ENCODE measurements at places on chromosomes 1 and 21. TPM values are rescaled to one million over a fixed set of nuclear protein-coding genes. Genes with fewer than 3 reads are reported as not detected.

Gene ZNF678
- polyA plus RNA-seq, result 2.4 TPM

DNA sequence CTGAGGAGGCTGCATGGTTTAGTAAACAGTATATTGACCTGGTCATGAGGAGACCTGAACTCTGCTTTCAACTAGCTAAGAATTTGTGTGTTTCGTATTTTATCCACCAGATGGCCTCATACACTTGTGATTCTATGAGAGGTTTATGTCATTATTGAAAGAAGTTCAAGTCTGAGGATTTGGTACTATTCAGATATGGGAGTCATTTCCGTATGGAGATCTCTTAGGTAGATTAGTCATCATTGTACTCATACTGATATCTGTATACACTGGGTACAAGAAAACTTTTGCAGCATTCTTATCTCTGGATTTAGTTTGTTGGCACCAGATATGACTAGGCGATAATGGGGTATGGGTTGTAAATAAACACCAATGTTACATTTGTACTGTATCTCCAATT, 26.6 kb downstream of the ATF6 start:
- peak; percentile 69 for DNase-seq

GRCh38 chr1:215376544-215377264, 190.4 kb upstream of the KCTD3 start:
- no peak for DNase-seq

GRCh38 chr1:235074523-235075047, 54.1 kb downstream of the TOMM20 start:
- DNase-seq, result peak; percentile 4

Gene CYP4Z1
- polyA plus RNA-seq, result not detected

- no peak for DNase-seq
Observed at GRCh38 chr1:101116006-101116405, 90.4 kb upstream of the DPH5 start.

DNA sequence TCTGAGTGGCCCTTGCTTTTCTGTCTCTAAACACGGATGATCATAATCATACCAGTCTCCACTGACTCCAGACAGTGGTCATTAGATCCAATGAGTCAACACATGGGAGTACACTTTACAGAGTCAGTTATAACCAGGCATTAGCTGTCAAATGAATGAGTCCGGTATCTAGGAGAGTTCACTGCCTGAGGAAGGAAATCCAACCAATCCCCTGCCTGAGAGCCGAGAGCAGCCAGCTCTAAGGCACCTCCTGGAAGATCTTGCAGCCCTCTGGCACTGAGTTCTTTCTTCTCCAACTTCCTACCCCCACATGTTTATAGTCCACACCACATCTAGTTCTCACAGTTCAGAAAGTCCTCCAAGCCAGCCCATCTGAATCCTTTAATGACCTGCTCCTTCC, 29.4 kb upstream of the RBM15 start:
- no peak for DNase-seq

Gene SMCP
- not detected for polyA plus RNA-seq

- no peak for DNase-seq
Observed at GRCh38 chr21:42660118-42660470, 6.7 kb downstream of the PDE9A start.

DNA sequence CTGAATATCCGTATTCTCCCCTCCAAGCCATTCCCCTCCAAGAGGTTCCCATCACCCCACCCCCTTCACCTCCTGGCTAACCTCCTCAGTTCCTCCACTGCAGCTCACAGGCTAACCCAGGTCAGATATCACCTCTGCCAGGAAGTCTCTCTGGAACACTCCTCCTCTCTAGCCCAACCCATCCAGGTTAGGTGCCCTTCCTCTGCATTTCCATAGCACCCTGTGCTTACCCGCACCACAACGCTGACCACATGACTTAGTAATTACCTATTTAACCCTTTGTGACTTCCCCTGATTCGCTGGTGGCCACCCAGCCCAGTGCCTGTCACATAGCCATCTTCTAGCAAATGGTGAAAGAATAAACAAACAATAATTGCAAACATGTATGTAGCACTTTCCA, 49.5 kb upstream of the IFFO2 start:
- no peak for DNase-seq

- DNase-seq, result no peak
Observed at GRCh38 chr1:162080472-162081015, 11.1 kb downstream of the NOS1AP start.

DNA sequence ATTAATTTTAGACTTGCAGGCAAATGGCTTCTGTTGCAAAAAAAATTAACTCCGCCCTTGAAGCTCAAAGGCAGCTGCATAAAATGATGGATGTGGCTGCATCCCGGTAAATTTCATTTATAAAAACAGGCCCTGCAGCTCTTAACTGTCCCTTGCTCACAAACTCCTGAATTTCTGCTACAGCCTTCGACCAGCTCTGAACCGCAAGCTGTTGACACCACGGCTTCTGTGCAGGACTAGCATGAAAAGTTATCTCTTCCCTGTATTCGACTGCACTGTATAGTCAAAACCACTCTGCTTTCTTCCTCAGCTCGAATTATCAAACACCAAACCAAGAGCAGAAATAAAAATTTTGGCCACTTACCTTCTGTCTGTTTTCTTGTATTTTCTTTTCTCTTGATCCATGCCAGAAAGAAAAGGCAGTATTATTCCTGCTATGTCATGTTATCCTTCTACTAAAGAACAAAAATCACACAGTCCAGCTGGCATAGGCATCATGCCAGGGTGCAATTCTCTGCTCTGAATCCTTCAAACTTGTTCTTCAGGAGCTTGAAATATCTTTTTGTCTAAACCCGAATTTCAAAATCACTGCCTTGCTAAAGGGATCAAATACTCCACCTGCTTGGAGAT, 195.5 kb upstream of the NCAM2 start:
- no peak for DNase-seq

DNA sequence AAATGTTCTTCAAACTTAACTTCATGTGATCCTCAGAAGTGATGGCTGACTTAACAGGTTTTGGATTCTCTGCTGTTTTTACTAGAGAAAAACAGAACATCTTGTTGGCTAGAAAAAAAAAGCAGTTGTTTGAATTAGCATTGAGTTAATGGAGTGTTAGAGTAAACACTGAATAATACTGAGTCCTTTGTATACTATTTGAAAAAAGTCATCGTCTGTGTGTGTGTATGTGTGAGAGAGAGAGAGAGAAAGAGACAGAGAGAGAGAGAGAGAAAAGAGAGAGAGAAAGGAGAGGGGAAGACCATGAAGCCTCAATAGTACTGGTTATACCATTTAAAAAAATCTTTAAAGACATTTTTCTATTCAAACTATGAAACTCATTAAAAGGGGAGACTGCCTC, 10.4 kb downstream of the ZNF697 start:
- no peak for DNase-seq

- DNase-seq, result no peak
Observed at GRCh38 chr1:56901716-56902115, 47.1 kb downstream of the C8A start.

DNA sequence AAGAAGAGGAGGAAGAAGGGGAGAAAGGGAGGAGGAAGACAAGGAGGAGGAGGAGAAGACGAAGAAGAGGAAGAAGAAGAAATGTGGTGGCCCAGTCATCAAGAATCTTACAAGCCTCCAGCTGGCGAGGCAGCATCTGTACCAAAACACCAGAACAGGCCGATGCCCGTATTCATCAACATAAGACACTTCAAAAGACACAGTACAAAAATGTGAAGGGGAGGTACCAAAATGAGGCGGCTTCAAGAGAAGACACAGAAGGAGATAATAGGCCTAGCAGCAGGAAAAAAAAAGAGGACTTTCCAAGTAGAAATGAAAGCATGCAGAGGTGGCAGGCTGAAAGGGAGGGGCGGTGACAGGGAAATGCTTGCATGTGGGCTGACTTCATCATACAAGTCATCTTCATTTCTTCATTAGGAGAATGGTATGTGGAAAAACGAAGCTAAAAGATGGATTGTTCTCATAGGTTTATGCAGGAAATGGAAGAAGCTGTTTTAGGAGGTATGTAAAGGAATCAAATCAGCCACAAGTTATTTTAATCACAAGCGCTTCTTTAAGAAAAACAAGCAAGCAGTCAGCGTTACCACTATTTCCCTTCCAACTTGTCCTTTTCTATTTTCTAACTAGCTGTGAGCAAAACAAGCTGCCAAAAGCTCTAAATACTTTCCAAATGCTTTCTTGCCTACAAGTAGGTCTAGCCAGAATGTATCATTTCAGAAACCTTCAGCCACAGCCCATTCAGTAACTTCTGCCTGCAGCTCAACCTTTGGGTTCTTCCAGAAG, 192.3 kb downstream of the SLC45A1 start:
- DNase-seq, result peak; percentile 55

GRCh38 chr1:101709721-101710120, 287.0 kb downstream of the OLFM3 start:
- DNase-seq, result no peak

Gene INKA2
- not detected for polyA plus RNA-seq

GRCh38 chr1:41880261-41880660, 38.5 kb downstream of the HIVEP3 start:
- DNase-seq, result no peak

Gene KHDRBS1
- 97.1 TPM for polyA plus RNA-seq

Gene LDLRAD1
- polyA plus RNA-seq, result not detected

- no peak for DNase-seq
Observed at GRCh38 chr1:29549001-29549400, 312.7 kb downstream of the PTPRU start.

DNA sequence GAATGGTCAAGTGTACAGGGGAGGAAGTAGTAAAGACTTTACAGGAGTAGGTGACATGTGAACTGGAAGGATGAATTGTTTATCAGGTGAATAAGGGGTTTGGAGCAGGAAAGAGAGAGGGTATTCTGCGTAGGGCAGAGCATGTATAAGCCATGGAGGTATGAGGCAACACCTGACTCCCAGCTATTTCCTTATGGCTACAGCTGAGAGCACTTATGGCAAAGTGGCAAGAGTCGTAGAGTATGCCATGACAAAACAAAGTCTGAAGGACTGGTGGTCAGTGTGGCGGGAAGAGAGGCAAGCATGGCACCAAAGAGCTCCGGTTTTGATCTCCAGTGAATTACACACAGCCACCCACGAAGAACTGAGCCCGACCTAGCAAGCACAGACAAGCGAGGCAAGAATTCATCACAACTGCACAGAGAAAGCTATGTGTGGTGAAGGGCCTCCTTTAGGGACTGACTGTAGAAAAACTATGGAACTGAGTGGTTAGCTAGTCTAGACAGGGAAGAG, 9.0 kb upstream of the ELOVL1 start:
- DNase-seq, result no peak

- DNase-seq, result no peak
Observed at GRCh38 chr1:205020466-205020865, 22.5 kb upstream of the CNTN2 start.

- no peak for DNase-seq
Observed at GRCh38 chr21:42503711-42504110, 7.7 kb upstream of the RSPH1 start.

Gene MAB21L3
- polyA plus RNA-seq, result not detected

- DNase-seq, result no peak
Observed at GRCh38 chr1:91891969-91892368, 6.0 kb upstream of the TGFBR3 start.

DNA sequence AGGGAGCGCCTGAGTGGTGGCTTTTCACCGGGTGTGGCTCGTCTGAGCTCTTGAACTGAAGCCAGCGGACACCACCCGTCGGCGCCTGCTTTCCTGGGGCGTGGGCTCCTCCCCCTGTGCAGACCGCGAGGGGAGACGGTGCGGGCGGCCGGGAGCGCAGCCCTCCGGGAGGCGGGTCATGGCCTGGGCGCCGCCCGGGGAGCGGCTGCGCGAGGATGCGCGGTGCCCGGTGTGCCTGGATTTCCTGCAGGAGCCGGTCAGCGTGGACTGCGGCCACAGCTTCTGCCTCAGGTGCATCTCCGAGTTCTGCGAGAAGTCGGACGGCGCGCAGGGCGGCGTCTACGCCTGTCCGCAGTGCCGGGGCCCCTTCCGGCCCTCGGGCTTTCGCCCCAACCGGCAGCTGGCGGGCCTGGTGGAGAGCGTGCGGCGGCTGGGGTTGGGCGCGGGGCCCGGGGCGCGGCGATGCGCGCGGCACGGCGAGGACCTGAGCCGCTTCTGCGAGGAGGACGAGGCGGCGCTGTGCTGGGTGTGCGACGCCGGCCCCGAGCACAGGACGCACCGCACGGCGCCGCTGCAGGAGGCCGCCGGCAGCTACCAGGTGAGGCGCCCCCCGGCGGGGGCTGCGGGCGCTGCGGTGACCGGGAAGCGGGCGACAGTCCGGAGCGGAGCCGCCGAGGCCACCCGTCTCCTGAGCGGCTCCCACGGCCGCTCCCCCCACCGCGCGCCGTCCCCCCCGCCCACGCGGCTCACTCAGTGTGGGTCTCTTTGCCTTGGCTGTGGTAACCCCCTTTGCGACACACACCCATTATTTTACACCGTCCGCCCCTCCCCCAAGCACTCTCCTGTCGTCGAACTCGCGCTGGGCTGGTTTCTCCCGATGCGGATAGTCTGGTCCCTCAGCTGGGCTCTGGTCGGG, at the start of gene TRIM58:
Gene TRIM58 (plus strand): TSS at position 119 of the 916 bp plus-strand sequence. CDS start 60 bp downstream, at position 179.
- DNase-seq, result peak; percentile 24

Gene NCDN
- 11.0 TPM for polyA plus RNA-seq

Gene KCNE2
- polyA plus RNA-seq, result not detected

DNA sequence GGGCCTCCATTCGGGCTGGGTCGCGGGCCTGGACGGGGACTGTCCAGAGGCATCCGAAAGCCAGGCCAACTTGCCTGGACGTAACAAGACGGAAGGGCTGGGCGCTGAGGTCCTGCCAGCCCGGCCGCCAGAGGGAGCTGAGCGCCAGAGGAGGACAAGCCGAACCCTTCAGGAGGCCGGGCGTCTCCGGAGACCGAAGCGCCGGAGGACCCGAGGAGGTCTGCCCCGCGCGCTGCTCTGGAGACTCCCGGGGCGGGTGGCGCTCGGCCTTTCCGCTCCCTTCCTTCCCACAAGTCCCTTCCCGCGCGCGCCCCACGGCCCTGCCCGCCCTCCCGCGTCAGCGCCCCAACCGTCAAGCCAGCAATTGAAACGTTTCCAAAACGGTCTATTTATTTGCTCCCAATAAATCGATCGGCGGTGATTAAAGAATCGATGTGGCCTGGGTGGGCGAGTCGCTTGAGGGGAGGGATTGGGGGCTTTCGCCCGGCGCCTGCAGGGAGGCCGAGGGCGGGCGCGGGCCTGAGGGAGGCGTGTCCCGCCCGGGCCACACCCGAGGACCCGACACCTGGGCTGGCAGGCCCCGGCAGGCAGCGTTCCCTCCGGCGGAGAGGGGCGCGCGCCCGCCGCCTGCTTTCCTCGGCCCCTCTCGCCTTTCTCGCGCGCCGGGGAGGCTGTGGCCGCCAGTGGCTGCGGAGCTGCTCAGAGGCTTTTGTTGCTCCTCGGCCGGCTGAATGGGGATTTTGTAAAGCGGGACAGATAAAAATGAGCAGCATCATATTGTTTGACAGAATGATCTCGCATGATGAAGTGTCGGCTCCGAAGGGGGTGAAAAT, 5.2 kb upstream of the FOXD3 start:
- DNase-seq, result peak; percentile 72

- no peak for DNase-seq
Observed at GRCh38 chr1:181817091-181817490, 244.4 kb downstream of the ZNF648 start.

All from CD4-positive, CD25-positive, alpha-beta regulatory T cell (primary cell).